ENCODE measurements at places on chromosomes 6 and 20. TPM values are rescaled to one million over a fixed set of nuclear protein-coding genes. Genes with fewer than 3 reads are reported as not detected.

GRCh38 chr6:41075651-41076626, 3.2 kb downstream of the NFYA start:
- no peak for DNase-seq

DNA sequence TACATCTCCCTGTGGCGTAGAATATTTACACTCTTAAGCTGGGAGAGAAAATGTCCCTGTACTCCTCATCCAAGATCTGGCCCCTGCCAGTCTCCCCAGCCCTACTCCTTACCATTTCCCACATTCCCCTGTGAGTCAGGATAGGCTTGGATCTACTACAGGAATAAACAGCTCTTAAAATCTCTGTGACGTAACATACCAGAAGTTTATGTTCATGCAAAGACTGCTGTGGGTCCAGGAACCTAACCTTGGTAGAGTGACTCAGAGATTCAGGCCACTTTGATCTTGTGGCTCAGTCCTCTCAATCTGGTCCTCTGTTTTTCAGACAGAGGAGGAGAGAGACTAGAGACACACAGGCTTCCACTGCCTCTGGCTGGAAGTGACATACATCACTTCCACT, 38.5 kb upstream of the GPR6 start:
- DNase-seq, result no peak

Gene PI3
- total RNA-seq, result 86.8 TPM

GRCh38 chr6:156782691-156783320, 5.6 kb downstream of the ARID1B start:
- no peak for DNase-seq

Gene FARS2
- total RNA-seq, result 15.2 TPM

DNA sequence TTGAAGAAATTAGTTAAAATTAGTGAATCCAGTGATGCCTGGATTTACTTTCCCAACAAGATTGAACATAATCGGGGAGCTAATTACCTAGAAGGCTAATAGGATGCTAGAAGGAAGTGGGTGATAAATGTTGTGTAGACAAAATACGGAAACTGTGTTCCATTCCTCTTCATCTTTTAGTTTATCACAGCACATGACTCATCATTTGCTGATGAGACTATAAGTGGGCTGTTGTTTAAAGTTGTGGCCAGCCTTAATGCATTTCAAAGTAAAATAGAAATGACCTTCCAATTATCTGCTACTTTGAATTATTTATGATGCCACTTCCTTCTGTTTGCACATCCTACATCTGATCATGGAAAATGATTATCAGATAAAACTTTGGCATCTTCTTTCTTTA, 43.4 kb downstream of the OGFRL1 start:
- DNase-seq, result no peak

Gene MAS1
- not detected for total RNA-seq

DNA sequence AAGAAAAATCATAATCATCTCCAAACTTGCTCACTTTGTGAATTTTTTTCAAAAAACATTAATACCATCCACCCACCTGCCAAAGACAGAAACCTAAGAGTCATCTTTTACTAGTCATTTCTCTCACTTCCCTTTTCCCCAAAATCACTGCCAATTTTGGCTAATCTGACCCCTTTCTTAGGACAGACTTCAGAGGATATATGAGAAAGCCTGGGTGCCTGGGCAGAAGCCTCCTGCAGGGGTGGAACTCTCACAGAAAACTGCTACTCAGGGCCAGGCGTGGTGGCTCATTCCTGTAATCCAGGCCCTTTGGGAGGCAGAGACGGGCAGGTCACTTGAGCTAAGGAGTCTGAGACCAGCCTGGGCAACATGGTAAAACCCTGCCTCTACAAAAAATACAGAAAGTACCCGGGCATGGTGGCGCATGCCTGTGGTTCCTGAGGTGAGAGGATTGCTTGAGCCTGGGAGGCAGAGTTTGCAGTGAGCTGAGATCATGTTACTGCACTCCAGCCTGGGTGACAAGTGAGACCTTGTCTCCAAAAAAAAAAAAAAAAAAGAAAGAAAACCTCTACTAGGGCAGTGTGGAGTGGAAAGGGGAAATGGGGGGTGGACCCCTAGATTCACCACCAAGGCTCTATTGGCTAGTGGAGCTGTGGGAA, 3.8 kb downstream of the DEK start:
- DNase-seq, result no peak

GRCh38 chr6:44010411-44011349, 116.6 kb downstream of the MRPL14 start:
- DNase-seq, result peak; percentile 19

Gene RFX6
- 1.6 TPM for total RNA-seq

GRCh38 chr20:11807054-11808048, 110.3 kb upstream of the BTBD3 start:
- DNase-seq, result no peak

GRCh38 chr6:56689114-56689513, 46.4 kb upstream of the DST start:
- DNase-seq, result no peak

DNA sequence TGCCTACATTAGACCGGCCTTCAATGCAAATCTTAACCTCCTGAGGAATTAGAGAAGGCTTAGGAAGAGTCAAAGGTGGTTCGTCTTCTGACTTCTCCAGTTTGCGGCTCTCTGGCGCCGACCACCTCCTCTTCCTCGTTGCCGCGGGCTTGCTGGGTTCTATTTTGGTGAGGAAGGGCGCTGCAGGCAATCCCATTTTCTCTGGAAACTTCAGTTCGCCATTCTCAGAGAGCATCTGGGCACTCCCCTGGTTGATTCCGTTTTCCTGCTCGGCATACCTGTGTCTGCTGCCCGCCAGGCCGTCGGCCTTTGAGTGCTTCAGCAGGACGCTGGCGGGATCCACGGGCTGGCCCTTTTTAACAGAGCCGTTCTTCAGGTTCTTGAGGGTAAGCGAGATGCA, 67.9 kb downstream of the GMPR start:
- no peak for DNase-seq

GRCh38 chr6:123616942-123617341, 19.8 kb downstream of the TRDN start:
- no peak for DNase-seq

DNA sequence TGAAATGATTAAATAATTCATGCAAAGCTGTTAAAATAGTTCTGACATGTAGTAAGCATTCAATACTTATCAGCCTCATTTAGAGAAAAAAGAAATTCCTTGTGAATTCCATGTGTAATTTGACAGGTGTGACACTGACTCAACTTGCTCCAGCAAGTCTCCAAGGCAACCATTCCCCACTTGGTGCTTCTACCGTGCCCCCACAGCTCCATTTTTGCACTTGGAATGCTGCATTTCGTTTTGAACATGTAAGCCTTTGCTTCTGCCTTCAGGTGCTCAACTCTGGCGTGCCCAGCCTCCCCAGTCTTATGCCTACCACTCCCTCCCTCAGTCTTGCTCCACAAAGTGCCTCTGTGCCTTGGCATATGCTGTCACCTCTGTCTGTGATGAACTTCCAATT, 760.6 kb upstream of the CHD6 start:
- no peak for DNase-seq

GRCh38 chr6:160039441-160039840, 70.6 kb downstream of the IGF2R start:
- DNase-seq, result no peak

Gene BMP5
- 1.6 TPM for total RNA-seq

Gene KCNK15
- total RNA-seq, result 0.44 TPM

GRCh38 chr6:131581523-131581922, 8.5 kb downstream of the ARG1 start:
- no peak for DNase-seq

Gene OLIG3
- not detected for total RNA-seq

Gene CCDC170
- total RNA-seq, result 2.7 TPM

Gene CDH26
- 0.48 TPM for total RNA-seq

DNA sequence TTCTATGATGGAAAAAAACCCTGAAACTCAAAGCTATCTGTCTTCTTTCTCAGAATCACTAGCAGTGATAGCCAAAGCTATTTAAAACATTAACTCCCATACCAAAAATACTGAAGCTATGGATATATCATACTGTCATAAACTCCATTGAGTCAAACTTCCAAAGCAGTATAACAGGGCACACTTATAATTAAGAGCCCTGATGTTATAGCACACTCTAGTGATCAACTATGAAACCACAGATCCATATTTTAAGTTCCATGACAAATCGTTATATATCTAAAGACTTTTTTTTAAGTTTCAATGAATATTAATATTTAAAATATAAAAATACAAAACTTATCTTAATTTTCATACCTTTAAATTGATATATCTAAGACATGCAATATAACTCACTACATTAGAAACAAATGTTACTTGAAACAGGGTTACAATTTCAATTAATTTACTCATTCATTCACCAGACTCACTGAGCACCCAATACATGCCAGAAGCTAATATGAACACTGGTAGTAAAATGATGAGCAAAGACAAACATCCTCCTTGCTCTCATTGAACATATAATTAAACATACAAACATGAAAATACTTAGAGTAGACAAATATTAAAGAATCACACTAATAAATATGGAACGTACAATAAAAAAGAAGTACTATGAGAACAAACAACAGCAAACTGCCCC, 69.3 kb downstream of the IBTK start:
- DNase-seq, result no peak

DNA sequence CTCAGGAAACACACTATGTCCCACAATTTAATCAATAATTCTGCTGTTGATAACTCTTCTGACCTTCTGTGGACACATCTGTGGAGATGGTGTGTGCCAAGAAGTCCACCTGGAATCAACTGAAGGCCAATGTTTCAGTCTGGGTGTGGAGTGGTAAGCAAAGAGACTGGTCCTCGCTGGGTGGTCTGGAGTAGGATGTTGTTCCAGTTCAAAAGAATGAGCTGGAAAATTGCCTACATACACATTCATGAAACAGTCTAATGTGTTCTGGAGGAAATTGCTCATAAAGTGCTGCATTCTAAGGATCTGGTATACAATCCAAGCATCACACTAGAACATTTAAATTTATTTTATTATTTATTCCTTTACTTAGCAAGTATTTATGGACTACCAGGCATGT, 33.9 kb upstream of the TBX18 start:
- DNase-seq, result no peak

- no peak for DNase-seq
Observed at GRCh38 chr6:111564482-111564945, 41.2 kb downstream of the TRAF3IP2 start.

DNA sequence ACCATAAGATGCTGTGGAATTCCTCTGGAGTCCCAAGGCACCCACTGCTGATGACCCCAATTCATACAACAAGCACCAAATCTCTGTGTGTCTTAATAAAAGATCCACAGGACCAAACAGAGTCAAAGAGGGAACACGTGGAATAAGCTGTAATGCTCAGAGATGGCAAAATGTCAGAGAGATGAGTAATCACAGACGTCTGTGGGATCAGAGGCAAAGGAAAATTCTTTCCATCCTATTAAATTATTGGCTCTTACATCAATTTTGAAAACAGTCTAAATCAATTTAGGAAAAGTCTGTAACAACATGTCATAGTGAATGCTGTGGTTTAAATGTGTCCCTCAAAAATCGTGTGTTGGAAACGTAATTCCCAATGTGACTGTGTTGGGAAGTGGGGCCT, 17.5 kb upstream of the SAMD3 start:
- no peak for DNase-seq

GRCh38 chr6:99241905-99242534, 107.5 kb downstream of the FAXC start:
- no peak for DNase-seq

GRCh38 chr6:15352845-15353244, 107.0 kb downstream of the JARID2 start:
- no peak for DNase-seq

GRCh38 chr20:44207126-44207723, 3.3 kb downstream of the OSER1 start:
- no peak for DNase-seq

Gene CD24
- 1,593 TPM for total RNA-seq

GRCh38 chr20:9412309-9412708, 102.1 kb upstream of the LAMP5 start:
- no peak for DNase-seq

GRCh38 chr6:146545581-146545980, 1.9 kb downstream of the RAB32 start:
- peak; percentile 23 for DNase-seq

- peak; percentile 64 for DNase-seq
Observed at GRCh38 chr6:110566346-110567125, 90.1 kb upstream of the SLC22A16 start.

Gene FOXC1
- total RNA-seq, result 1.1 TPM

Gene ZSCAN23
- total RNA-seq, result 0.89 TPM

GRCh38 chr20:59634435-59635005, 30.2 kb downstream of the PHACTR3 start:
- no peak for DNase-seq

DNA sequence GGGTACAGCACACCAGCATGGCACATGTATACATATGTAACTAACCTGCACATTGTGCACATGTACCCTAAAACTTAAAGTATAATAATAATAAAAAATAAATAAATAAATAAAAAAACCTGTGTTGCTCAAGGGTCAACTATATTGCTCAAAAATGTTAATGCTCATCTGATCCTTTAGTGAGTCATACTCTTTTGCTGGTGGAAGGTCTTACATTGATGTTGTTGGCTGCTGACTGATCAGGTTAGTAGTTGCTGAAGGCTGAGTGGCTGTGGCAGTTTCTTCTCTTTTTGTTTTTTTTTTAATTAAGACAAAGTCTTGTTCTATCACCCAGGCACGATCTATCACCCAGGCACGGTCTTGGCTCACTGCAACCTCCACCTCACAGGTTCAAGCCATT, 29.6 kb upstream of the SMIM26 start:
- DNase-seq, result no peak

Gene LGSN
- total RNA-seq, result 0.05 TPM

DNA sequence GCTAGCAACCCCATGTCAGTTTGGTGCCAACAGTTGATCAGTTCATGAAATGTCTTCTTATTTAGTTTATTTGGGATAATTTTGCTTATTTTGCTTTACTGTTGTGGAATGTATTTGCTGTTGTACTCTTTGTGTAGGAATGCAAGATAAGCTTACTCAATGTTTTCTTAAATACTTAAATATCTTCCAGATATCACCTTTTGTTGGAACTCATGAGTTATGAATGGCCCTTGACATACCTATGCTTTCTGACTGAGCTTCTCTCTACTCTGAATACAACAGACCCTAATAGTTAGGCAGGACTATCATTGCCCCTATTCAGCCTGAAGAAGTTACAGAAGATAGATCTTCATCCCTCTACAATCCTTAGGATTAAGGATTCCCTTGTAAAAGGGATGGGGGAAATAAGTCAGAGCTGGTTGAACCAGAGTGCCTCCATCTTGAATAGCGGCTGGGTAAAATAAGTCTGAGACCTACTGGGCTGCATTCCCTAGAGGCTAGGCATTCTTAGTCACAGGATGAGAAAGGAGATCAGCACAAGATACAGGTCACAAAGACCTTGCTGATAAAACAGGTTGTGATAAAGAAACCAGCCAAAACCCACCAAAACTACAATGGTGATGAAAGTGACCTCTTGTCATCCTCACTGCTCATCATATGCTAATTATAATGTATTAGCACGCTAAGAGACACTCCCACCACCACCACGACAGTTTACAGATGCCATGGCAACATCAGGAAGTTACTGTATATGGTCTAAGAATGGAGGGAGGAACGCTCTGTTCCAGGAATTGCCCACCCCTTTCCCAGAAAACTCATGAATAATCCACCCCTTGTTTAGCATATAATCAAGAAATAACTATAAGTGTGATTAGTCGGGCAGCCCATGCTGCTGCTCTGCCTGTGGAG, 196.9 kb downstream of the AKAP7 start:
- DNase-seq, result no peak
